ENCODE measurements at places on chromosomes 13 and 19.
A peak's percentile ranks its signal among the peaks of the same experiment; 100 is the strongest.

GRCh38 chr13:66377569-66377968, 852.6 kb downstream of the PCDH9 start:
- no peak for DNase-seq

- no peak for DNase-seq
These were observed 11.0 kb downstream of the SIGLEC11 start for GRCh38 chr19:49949742-49950589.

DNA sequence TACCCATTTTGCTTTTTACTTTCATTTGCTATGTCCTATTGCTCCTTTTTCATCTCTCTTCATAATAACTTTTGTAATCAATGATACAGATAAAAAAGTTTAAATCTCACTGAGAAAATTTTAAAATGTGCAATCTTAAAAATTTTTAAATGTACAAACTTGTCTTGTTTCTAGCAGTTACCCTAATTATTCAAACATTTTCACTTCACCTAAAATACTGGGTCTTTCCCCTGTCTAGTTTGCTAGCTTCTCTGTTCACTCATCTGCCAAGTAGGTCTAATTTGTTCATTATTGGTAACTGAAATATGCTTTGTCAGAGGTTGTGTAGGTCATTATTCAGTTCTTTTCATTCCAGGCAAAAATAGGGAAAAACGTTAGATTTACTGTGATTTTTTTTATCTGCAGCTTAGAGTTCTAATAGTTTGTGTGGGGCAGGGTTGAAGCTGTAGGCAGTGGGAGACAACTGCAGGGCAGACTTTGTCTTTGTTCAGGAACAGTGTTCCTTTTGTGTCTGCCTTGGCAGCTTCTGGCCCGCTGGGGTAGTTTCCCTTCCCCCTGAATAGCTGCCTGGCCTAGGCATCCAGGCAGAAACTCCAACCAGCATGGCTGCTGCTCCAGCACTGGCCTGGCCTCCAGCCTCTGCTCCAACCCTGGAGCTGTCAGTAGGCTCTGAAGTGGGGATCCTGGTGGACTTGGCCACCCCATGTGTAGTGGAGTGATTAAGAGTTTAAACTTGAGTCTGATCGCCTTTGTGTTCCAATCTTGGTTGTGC, 48.5 kb downstream of the WDFY2 start:
- DNase-seq: no peak

GRCh38 chr13:40120288-40120687, 464.8 kb downstream of the COG6 start:
- no peak for DNase-seq

DNA sequence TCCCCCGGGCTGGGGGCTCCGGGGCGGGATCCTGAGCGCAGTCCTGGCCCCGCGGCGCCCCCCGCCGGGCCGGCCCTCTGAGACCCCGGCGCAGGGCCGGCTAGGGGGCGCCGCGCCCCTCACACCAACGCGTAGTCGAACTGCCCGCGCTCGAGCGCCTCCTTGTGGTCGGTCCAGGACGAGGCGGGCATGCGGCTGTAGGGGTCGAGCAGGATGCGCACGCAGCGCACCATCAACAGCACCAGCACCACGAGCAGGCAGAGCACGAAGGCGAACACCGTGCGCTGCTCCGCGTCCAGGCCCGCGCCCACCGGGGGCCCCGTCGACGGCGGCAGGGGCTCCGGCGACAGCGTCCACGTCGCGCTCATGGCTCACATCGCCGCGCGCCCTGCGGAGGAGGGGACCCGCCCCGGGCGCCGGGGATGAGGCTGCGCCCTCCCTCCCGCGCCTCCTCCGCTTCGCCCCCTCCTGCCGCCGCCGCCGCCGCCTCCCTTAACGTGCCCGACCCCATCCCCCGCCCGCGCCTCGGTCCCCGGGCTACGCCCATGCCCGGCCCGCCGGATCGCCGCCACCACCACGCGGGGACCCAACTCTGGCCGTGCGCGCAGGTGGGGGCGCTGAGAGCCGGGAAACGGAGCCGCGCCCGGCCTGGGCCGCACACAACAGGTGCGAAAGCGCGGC, 624 bp downstream of the CTXN1 start:
- DNase-seq: no peak

DNA sequence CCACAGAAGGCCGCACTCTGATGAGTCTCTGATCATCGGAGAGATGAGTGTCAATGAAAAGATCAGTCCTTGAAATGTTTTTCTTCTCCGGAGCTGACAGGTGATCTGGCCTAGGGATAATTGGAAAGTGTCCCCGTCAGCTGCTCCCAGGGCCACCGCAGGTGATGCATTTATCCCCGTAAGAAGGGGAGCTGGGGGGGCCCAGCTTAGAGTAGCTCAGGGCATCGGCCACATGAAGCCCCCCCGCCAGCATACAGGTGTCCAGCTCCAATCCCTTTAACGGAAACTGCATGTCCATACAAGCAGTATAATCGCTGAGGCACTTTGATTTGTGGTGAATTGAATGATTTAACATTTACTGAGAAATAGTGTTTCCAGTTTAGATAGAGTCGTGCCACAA, 27.7 kb downstream of the ATP4B start:
- DNase-seq: no peak

DNA sequence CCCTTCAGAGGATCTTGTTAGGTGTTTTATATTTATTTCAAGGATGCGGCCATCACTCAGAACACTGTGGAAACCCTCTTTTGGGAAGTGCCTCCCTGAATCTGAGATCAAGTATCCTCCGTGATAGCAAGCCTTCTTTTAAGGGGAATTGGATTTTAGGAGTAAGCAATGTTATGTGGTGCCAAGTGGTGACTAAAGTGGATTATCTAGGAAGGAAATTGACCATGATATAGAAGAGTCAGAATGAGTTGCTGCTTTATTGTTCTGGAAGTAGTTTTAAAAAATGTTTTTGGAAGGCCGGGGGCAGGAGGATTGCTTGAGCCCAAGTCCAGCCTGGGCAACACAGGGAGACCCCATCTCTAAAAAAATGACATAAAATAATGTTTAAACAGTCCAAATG, 6.7 kb downstream of the ERCC5 start:
- no peak for DNase-seq

DNA sequence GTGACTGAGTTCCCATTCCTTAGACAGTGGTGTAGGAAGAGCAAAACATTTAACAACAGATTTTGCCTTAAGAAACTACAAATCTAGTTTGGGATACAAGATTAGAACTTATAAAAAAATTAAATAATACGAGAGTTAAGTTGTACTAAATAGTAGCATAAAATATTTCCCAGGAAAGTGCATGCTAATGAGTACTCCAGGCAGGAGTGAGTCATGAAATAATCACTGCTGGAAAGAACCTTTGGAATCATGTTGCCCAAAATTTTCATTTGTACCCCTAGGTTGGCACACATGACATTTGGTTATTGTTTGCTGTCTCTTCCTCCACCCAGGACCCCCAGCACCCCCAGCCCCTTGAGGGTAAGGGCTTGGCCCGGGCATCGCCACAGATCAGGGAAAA, 26.3 kb upstream of the KL start:
- DNase-seq: no peak

- no peak for DNase-seq
These were observed 457.9 kb downstream of the FGF9 start for GRCh38 chr13:22128441-22129408.

DNA sequence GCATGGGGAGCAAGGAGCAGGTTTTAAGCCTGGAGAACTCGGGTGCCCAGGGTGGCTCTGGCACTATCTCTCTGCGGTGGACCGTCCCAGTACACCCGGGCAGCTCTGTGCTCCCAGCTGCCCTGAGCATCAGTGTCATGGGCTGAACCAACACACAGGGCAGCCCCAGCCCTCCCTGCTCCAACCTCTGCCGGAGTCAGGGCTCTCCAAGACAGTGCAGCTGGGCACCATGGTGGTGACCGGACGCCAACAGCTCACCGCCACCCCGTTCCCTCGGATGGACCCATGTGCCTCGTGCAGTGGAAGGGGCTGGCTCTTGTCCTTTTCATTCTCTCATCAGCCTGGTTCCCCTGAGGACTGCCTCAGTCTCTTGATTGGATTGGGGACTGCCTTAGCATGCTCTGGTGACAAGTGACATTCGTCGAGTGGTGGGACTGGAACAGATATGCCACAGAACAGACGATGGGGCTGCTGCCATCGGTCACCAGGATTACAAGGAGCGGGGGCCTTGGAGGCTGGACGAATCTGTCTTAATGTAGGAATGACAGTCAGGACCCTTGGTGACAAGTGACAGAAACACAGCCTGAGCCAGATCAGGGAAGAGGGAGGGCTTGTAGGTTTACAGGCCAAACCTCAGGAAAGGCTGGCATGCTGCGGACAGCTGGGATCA, 25.7 kb upstream of the VSTM2B start:
- DNase-seq: no peak

GRCh38 chr13:110893571-110893970, 21.3 kb downstream of the ANKRD10 start:
- no peak for DNase-seq

DNA sequence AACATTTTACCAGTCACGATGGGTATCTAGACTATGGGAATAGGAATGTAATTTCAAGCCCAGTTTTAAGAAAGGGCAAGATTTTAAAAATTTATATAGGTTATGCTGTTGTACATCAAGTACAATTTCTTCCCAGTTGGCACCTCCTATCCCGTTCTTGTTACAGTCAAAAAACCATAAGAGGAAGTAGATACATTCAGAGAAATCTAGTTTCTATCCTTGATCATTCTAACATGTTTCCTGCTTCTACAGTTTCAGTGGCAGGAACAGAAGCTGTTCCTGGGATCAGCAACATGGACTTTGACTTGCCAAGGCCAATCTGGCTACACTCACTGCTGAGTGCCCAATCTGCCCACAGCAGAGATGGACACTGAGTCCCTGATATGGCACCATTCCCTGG, 14.7 kb upstream of the FPR3 start:
- DNase-seq: no peak

- DNase-seq: no peak
These were observed 15.2 kb downstream of the RCN3 start for GRCh38 chr19:49543032-49543431.

DNA sequence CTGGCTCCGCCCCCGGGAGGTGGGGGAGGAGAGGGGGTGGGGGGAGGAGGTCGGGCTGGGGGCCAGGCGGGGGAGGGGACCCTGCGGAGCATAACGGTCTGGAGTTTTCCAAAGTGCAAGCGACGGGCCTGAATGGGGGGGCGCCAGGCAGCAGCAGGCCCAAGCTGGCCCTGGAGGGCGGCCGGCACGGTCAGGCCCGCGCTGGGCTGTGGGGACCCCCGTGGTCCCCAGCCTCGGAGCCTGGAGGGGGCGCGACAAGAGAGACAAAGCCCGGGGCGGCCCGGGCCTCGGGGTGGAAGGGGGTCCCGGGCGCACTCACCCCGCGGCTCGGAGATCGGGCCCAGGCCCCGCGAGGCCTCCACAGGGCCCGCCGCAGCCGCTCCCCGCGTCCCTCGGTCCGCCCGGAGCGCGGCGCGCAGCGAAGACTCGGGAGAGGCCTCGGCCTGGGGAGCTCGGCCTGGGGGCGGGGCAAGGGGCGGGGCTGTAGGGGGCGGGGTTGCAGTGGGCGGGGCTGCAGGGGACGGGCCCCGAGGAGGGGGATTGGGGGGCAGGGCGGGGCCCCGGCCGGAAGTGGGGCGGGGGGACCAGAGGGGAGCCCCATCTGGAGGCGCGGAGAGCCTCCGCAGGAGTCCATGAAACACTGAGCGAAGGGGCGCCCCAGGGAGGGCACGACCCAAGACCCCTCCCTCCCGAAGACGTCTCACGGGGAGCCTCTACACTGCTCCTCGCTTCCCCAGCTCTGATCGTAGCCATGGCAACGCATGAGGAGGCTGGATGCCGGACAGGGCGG, 47.6 kb downstream of the PTPRS start:
- peak; percentile 18 for DNase-seq

DNA sequence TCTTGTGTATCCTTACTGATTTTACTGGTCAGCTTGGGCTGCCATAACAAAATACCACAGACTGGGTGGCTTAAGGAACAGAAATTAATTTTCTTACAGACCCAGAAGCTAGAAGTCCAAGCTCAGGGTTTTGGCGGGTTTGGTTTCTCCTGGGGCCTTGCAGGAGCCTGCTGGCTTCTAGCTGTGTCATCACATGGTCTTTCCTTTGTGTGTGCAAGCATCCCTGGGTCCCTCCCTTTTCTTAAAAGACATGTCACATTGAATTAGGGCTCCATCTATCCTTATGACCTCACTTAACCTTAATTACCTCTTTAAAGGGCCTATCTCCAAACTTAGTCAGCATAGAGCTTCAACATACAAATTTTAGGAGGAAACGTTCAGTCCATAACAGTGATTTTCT, 23.4 kb downstream of the UBAC2 start:
- no peak for DNase-seq

DNA sequence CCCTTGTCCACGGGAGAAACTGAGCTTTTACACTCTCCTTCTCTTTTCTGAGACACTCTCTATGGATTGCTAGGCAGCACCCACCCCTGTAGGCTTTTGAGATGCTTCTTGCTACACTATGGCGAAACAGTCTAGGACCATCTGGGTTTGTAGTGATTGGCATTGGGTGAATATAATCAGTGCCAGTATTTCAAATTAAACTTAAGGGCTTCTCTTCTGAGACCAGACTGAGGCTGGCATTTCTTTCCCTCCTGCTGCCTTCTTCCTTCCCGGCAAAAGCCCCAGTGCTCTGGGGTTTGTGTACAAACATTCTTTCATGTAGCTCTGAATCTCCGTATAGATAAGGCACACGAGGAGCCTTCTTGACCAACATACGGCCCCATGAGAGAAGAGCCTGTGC, 276.7 kb downstream of the SLC7A1 start:
- DNase-seq: no peak

GRCh38 chr13:33879118-33879517, 61.2 kb downstream of the RFC3 start:
- no peak for DNase-seq

- no peak for DNase-seq
These were observed 812.6 kb downstream of the DACH1 start for GRCh38 chr13:71054358-71054757.

DNA sequence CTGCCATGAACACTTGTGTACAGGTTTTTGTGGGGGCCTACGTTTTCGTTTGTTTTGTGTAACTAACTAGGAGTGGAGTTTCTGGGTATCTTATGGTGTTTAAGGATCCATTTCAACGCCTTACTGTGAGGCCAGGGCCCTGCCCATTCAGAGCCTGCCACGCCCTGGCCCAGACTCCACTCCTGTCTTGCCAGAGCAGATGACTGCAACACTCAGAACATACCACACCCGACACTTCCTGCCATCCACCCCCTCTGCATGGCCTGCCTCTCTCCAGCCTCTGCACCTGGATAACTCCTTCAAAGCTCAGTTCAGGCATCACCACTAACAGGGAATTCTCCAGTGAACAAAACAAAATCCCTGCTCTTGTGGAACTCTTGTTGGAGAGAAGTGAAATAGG, 43.2 kb downstream of the RGCC start:
- no peak for DNase-seq

- DNase-seq: no peak
These were observed 516 bp downstream of the ZNF175 start for GRCh38 chr19:51571599-51571998.

- DNase-seq: no peak
These were observed 1211.1 kb upstream of the PCDH20 start for GRCh38 chr13:62626771-62627170.

Measured in non-pigmented ciliary epithelial cell (primary cell).